ENCODE measurements at places on chromosomes 13 and 19.

DNA sequence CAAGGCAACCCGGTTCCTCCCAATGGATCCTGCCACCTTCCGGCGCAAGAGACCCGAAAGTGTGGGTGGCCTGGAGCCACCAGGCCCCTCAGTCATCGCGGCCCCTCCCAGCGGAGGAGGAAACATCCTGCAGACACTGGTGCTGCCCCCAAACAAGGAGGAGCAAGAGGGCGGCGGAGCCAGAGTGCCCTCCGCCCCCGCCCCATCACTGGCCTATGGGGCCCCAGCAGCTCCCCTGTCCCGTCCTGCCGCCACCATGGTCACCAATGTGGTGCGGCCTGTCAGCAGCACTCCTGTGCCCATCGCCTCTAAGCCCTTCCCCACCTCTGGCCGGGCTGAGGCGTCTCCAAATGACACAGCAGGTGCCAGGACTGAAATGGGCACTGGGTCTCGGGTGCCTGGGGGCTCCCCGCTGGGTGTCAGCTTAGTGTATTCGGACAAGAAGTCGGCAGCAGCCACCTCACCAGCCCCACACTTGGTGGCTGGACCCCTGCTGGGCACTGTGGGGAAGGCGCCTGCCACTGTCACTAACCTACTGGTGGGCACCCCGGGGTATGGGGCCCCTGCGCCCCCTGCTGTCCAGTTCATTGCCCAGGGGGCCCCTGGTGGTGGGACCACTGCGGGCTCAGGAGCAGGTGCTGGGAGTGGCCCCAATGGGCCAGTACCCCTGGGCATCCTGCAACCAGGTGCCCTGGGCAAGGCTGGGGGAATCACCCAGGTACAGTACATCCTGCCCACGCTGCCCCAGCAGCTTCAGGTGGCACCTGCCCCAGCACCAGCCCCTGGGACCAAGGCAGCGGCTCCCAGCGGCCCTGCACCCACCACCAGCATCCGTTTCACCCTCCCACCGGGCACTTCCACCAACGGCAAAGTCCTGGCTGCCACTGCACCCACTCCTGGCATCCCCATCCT is 11.2 kb upstream of the PRR19 start:
- no peak for DNase-seq

DNA sequence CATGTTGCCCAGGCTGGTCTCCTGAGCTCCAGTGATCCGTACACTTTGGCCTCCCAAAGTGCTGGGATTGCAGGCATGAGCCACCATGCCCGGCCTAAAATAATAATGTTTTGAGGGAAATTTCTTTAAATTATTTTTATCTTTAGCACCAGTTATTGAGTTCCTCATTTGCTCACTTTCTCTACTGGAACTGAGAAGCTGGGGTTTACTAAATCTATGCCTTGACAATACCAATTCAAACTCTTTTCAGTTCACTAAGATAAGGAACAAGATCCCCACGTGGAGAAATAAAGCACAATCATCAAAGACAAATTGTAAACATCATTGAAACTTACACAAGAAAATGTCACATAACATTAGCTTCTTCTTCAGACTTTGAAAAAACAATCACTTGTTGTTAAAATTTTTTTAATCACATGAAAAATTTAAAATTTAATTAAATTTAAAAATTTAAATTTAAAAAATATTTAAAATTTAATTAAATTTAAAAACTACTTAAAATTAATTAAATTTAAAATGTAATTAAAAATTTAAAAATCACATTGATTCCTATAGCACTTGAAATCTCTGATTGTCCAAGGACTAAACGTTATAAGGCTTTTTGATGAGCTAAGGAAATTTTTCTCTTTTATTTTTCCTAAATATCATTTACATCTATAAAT is 25.2 kb upstream of the XPO4 start:
- DNase-seq: no peak

- DNase-seq: no peak
Measured at GRCh38 chr19:38945562-38946228, 15.0 kb downstream of the MRPS12 start.

- no peak for DNase-seq
Measured at GRCh38 chr13:71851498-71852409, 15.2 kb downstream of the DACH1 start.

GRCh38 chr13:86892330-86892729 is 778.8 kb upstream of the SLITRK5 start:
- no peak for DNase-seq

DNA sequence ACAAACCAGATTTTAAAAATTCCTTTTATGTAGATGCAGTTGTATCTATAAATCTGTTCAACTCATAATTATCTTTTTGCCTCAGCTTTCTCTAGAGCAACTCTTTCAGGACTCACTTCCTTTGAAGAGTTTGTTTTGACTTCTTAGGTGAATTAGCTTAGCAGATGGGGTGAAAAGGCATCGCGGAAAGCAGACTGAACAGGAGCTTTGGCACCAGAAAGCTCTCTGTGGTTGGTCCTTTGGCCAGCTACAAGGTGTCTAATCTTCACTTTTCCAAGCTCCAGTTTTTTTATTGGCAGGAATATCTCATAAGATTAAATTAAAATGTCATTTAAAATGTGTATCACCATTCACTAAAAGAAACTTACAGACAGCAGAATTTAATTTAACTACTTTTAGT is 60.6 kb upstream of the KLF12 start:
- DNase-seq: no peak

- no peak for DNase-seq
Measured at GRCh38 chr19:45972081-45972946, 1.4 kb downstream of the NOVA2 start.

GRCh38 chr13:24012648-24013047 is 115.3 kb upstream of the C1QTNF9B start:
- DNase-seq: no peak

- no peak for DNase-seq
Measured at GRCh38 chr13:102261809-102262208, 140.0 kb downstream of the FGF14 start.

GRCh38 chr19:46181388-46181779 is 33.3 kb downstream of the IGFL2 start:
- no peak for DNase-seq

DNA sequence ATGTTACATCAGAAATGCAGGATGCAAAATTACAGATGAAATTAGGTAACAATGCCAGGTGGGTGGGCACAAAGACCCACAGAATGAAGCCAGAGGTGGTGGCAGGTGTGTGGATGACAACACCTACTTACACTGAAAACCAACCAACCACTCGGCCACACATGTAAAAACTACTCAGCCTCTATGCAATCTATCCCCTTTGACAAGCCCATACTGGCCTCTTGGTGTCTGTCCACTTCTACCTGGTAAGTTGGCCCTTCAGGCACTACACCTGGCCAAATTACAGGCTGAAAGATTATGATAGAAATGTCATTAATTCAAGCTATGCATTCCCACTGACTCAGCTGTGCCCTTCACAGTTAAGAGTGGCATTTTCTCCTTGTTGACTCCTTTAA is 50.0 kb downstream of the BRD4 start:
- DNase-seq: no peak

DNA sequence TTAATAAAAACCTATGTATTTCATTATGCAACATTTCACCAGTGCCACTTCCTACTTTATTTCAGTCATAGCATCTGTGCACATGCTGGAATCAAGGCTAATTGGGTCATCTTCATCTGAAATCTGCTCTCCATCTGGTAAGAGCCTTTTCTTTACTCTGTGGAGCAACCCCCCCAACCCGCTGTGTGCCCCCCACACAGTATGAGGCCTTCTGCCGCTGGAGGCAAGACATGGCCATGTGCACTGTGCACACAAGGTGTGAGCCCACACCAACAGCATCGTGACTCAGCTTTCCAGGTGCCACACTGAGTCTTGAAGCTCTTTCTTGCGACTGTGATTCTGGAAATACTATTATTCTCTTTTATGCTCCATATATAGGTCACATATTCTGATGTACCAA is 471.0 kb downstream of the TBC1D4 start:
- no peak for DNase-seq

DNA sequence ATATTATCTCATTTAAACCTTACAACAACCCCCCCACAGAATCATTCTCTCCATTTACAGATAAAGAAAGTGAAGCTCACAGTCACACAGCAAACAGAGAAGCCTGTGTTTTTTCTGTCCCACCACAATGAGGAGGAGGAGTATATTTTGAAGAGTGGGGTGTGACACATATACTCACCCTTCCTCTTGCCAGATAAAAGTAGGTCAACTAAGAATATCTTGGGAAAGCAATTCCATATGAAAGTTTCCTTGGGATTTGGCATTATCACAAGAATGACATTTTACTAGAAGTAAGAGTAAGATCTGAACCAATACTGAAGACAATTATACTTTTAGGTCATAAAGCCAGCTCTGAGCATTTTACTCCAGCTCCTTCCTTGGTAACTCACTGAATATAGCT is 287.5 kb upstream of the HTR2A start:
- DNase-seq: no peak
